ENCODE measurements at places on chromosomes 6 and 20. TPM values are rescaled to one million over a fixed set of nuclear protein-coding genes. Genes with fewer than 3 reads are reported as not detected.

TMEM217 gene
- 0.31 TPM for total RNA-seq

LTB gene
- total RNA-seq = 1.7 TPM

SFTA2 gene
- not detected for total RNA-seq

BANF2 gene
- not detected for total RNA-seq

FAM110A gene
- 4.9 TPM for total RNA-seq

E2F1 gene
- total RNA-seq = 5.5 TPM

HEY2 gene
- total RNA-seq = 2.4 TPM

HDGFL1 gene
- not detected for total RNA-seq

KDM1B gene
- 46.8 TPM for total RNA-seq

- no peak for DNase-seq
These were observed 79.4 kb upstream of the TRAF3IP2 start for GRCh38 chr6:111685058-111685457.

- no peak for DNase-seq
These were observed 81.2 kb upstream of the LOC128125822 start for GRCh38 chr6:63491119-63491518.

DNA sequence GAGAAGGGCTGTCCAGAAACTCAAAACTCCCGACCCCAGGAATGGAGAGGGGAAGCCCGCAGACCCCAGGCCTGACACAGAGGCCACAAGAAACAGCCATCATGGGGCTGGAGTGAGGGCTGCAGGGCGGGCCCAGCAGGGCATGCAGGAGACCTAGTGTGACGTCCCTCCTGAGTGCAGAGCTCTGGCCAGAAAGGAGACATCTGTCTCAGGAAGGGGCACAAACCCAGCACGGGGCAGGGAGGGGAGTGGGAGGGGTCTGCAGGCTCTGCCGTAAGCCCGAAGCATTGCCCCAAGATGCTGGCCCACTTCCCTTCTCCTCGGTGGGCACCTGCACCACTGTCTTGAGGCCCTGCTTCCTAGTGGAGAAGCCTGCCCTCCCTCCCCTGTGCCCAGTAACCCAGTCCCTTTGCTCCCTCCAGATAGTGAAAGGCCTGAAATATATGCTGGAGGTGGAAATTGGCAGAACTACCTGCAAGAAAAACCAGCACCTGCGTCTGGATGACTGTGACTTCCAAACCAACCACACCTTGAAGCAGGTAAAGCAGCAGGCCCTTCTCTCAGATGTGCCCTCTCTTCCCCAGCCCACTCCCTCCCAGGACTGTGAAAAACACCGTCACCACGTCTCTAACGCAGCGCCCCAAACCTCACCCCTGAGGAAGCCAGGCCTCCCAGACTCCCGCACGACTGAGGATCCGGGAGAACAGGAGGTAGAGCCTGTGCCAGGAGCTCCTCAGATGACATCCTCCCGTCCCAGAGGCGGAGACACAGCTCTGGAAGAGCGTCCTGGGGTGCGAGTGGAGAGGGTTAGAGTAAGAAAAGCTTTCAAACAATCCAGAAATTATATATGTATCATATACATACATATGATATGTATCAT, 9.7 kb downstream of the CST7 start:
- DNase-seq = no peak

- DNase-seq = no peak
These were observed 11.8 kb upstream of the SPAG4 start for GRCh38 chr20:35603695-35604448.

DNA sequence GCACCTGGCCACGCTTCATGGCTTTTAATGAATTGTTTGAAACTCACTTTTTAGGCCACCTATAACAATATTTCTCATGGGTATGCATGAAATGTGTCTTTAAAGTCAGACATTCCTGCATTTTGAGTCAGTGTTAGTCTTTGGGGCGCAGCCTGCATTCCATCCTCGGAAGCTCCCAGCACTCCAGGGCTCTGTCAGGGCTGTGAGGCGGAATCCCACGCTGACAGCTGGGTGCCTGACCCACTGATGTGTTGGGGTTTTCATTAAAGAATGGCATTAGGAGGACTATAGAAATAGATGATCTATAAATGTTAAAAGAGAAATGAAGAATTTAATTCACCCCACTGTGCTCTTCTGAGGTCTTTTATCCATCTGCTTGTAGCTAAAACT, 16.2 kb upstream of the CLDN20 start:
- DNase-seq = no peak

DNA sequence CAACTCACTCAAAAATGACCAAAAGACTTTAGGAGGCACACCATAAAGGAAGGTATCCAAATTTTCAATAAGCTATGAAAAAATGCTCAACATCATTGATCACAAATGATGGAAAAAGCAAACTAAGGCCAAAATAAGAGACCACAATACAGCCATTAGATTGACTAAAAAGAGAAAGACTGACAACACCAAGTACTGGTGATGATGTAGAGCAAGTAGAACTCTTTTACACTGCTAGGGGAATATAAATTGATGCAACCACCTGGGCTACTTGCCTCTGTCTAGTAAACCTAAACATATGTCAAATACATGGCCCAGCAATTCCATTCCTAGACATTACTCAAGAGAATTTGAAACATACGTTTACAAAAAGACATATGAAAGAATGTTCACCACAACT, 148.6 kb downstream of the GRM4 start:
- DNase-seq = no peak

DNA sequence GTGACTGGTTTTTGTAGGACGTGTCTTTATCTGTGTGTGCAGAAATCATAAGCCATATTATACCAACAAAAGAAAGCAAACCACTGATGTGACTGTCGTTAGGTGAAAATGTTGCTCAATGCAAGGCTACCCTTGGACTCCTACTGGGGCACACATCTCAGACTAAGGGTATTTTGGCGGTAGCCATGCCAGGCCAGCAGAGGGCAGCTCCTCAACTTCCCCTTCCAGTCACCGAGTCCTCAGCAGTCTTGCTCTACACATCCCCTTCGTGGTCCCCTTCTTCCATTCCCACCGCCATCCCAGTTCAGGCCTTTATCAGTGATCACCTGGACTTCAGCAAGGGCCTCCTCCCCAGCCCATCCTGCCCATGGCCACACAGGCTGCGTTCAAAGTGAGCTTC, 113.7 kb upstream of the GGTLC1 start:
- no peak for DNase-seq

GRCh38 chr6:13472099-13472498, 15.3 kb downstream of the GFOD1 start:
- no peak for DNase-seq

DNA sequence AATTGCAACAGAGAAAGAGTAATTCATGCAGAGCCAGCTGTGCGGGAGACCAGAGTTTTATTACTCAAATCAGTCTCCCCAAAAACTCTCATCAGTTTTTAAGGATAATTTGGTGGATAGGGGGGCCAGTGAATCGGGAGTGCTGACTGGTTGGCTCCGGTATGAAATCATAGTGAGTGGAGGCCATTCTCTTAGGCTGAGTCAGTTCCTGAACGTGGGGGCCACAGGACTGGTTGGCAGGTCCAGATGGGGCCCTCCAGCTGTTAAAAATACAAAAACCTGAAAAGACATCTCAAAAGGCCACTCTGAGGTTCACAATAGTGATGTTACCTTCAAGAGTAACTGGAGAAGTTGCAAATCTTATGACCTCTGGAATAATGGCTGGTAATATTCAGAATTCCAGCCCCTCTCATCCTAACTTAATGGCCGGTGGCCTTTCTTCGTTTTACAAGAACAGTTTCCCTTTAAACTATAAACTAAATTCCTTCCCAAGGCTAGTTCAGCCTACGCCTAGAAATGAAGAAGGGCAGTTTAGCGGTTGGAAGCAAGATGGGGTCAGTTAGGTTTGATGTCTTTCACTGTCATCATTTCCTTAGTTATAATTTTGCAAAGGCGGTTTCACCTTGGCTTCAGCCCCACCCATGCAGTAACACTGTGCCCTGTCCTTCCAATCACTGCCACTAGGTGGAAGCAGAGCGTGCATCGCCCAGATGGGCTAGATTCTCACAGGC, 6.8 kb upstream of the MICA start:
- DNase-seq = peak; percentile 86

DNA sequence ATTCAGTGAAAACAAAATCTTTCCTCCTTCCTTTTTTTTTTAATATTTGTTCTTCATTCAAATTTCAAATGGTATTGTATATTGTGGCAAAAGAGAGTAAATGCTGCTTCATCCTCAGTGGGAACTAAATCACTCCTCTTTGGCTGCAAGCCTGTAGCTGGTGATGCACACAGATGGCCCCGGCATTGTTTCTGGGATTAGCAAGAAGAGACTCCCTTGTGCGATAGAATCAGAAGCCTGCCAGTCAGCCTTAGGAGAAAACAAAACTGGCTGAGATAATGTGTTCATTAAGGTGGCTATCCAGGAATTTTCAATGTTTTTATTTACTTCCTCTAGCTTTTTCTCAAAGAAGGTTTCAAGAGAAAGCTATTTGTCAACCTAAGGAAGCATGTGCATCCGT, 20.7 kb upstream of the ELOVL2 start:
- DNase-seq = no peak

GRCh38 chr20:2701671-2702081, 9.1 kb downstream of the EBF4 start:
- no peak for DNase-seq

- DNase-seq = no peak
These were observed 454.3 kb downstream of the BTBD3 start for GRCh38 chr20:12371990-12372389.

GRCh38 chr6:32149932-32150870, 1.5 kb downstream of the PRRT1 start:
- no peak for DNase-seq

DNA sequence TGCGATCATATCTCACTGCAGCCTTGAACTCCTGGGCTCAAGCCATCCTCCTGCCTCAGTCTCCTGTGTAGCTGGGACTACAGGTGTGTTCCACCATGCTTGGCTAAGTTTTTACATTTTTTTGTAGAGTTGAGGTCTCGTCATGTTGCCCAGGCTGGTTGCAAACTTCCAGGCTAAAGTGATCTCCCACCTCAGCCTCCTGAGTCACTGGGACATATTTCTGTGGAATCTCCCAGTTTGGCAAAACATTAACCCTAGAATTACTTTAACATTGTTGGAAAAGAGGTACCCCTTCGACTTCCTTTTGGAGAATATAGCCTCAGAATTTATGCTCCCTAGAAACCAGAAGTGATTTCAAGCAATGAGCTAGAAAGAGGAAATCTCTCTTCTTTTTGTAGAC, 57.2 kb downstream of the SHLD1 start:
- DNase-seq = no peak

DNA sequence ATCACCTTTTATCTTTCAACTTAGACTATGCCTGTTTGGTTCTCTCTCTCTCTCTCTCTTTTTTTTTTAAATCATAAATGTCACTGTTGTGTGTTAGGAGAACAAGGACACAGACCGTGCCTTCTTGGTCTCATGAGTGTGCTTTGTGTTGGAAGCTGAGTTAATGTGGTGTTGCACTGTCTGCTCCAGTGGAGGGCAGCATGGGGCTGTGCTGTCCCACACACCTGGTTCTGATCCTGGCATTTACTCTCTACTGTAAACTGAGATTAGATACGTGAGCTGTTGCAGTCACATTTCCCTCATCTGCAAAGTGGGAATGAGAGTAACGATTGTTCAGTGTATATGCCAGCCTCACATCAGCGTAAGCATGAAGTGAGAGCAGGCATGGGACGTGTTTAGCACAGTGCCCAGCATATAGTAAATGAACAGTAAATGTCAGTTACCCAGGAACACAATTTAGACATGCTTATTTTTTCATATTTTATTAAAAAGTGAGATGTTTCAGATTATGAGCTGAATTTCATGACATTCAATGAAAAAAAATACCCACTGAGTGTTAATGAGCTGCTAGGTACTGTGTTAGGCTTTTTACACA, 161.1 kb downstream of the FARS2 start:
- peak; percentile 25 for DNase-seq

DNA sequence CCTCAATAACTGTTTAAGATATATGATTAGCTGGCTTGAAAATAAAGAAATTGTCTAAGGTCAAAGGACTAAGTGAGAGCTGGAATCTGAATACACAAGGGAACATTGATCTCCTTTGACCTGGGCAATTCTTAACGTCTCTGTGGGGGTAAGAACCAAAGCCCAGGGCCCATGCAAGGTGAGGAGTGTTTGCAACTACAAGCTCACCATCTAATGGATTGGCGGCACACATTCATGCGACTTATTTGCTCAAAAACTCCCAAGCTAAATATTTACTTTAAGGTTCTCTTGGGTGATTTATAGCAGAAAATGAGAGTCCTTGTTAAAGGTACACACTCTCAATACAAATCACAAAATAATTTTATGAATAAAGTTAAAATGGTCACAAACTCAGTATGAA, 392.0 kb upstream of the FLRT3 start:
- DNase-seq = no peak

DNA sequence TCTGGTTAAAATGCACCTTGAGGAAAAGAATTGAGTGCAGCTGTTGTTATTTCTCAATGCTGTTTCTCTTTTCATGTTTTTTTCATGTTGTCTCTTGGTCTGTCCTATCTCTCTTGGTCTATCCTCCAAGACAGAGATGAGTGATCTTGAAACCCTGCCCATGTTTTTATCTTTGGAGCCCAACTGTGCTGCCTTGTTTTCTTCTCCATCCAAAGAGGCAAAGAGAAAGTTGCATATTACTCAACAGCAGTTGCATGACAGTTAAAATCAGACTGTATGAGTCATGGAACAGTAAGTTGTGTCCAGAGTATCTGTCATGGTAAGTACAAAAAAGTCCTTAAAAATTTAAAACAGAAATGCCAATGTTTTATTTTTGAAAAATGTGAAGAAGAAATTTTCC, 26.2 kb downstream of the BCAS1 start:
- no peak for DNase-seq

- DNase-seq = no peak
These were observed 28.3 kb downstream of the LINC00237 start for GRCh38 chr20:21077809-21078345.

DNA sequence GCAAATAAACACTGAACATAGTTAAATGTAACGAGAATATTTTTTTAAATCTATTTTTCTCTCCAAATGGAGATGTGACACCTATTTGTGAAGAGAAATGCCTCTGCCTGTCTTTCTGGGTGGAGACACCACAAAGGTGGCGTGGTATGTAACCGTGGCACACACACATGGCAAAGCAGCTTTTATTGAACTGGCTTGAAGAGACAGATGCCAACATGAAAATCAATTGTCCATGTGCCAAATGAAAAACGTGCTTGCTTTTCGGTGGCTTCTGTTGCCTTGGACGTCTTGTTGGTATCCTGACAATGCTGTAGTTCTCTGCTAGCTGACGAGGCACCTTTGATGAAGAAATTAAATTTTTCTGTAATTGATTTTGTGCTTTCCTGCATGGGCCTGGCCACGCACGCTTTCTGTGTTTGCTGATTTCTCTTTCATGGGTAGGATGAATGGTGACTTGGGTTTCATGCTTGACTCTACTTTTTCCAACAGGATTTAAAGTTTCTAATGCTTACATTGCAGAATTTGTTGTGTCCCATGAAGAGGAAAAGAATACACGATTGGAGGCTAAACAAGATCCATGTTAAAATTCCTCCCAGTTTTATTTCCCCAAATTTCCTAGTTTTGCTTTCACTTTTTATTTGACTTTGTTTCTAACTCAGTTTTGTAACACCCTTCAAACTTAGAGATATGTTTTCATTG, 202.6 kb downstream of the TMEM242 start:
- no peak for DNase-seq

Measured in tongue (tissue), 3 donors.